ENCODE measurements at places on chromosomes 2 and 18.

DNA sequence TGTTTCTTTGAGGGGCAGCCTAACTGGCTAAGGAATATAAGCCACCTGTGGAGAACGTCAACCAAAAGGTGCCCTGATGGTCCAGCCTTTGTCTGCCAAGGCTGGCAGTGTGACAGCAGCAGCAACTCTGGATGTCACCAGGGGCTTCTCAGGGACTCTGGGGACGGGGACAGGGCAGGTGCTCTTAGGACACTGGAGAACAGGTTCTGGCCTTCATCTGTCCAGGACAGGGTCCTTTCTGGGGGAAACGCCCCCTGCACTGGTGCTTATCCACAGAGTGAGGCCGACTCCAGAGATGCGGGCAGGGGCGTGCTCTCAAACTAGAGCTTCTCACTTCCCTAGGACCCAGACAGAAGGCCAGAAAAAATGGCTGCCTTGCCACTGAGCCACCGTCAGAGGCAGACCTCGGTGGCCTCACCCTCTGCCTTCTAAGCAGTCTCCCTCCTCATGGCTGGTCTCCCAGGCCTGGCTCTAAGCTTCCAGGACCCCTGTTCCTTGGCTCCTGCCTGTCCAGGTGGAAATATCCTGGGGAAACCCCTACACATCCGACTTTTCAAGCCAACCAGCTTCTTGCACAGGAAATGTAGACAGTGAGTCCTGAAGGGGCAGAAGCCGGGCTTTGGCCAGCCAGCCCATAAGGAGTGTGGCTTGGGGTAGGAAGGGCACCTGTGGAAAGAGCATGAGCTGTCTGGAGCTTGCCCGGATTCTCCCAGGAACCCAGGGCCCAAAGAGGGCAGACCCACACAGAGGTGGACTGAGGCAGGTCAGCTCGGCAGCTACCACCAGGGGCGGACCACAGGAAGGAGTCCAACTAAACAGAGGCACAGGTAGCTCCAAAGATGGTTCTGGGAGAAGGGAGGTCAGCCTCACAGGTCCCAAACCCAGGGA lies 11.3 kb upstream of the SFXN5 start:
- no peak for DNase-seq

DNA sequence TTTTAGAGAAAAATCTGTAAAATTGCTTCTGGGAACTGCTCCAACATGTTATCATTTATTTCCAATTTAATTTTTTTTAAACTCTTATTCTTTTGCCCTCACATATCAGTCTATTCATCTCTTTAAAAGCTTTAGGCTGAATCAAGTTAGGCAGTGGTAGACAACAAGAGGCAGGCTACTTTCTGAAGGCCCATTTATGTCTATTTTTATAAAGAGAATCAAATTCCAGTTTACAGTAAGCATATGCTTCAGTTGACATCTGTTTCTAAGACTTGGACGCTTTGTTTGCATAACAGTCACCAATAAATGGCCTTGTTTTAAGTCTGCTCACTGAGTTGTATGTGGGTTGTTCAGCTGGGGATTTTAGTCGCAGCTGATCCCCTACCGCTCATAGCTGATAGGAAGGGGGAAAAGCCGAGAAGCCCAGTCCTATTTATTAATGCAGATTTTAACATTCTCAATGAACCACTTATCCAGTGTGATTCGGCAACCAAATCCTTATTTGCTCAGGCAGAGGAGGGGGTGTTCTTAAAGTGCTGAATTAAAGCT lies 260.4 kb upstream of the SIX3 start:
- no peak for DNase-seq

- DNase-seq: no peak
These were observed 460.7 kb downstream of the MTX2 start for GRCh38 chr2:176729706-176730569.

- DNase-seq: no peak
These were observed 327.6 kb downstream of the RDH14 start for GRCh38 chr2:18232731-18233438.

- DNase-seq: no peak
These were observed 7.1 kb upstream of the PPP1R1C start for GRCh38 chr2:181978351-181979150.

DNA sequence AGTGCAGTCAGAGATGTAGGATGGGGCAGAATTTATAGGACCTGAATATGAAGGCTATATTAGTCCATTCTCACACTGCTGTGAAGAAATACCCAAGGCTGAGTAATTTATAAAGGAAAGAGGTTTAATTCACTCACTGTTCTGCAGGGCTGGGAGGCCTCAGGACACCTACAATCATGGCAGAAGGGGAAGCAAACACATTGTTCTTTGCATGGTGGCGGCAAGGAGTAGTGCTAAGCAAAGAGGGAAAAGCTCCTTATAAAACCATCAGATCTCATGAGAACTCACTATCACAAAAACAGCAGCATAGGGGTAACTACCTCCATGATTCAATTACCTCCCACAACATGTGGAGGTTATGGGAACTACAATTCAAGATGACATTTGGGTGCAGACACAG lies 76.8 kb upstream of the MSTN start:
- DNase-seq: no peak

DNA sequence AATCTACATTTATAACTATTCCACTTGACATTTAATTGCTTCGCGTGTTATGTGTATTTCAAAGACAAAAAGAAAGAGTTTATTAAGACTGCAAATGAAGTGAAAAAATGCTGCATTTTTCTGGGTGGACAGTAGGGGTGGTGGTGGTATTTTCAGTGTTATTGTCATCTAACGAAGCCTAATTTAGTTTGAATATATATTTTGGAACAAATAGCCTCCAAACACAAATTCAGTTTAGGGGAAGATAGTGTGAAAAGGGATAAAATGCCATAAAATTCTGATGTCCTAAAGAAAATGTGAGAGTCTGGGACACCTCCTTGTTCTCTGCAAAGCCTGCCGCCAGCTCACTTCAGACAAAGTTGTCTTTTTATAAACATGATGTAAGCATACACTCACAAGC lies 425.1 kb downstream of the NRXN1 start:
- no peak for DNase-seq

- no peak for DNase-seq
These were observed 111.1 kb downstream of the MTX2 start for GRCh38 chr2:176380341-176380740.

DNA sequence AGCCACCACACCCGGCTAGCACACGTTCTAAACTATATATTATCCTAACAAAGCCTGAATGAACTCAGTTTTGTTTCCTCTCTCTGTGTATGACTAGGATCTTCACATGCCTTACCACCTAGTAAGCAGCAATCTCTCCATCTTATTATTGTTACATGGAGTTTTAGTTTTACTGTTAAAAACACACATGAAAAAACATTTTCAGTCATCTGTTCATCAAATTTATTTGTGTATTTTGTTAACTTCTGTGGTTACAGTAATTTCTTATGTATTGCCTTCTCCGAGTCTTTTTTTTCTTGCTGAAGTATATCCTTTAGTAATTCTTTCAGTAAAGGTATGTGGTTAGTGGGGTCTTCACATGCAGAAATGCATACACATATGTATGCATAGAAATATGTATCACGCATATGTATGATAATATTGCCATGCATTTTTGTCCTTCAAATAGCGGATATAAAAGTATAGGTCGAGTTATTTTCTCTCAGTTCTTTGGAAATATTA lies 31.4 kb downstream of the ANO7 start:
- DNase-seq: no peak

DNA sequence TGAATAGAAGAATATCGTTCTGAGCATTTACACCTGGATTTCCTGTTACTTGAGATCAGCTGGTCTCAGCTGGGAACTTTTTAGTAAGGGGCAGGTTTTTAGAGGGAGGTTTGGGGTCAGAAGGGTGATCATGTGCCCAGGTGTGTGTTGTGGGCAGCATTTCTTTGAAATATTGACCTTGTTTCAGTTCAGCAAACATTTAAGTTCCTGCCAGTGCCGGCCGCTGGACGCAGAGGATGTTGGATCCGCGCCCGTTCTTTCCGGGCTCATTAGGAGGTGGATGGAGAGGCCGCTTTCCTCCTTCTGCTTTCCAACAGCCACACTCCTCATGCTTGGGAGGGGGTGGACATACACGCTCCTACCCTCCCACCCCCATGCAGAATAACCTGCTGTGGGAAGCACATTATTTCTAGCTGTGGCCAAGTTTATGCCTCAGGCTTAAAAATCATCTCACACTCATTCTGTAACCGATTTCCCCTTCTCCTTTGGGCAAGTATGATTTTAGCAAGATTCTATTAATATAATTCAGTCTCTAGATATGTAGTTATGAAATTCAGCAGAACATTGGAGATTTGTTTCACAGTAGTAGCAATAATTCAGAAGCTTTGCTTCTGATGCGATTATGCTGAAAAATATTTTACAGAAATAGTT lies 131.4 kb downstream of the ZNF236 start:
- DNase-seq: no peak

GRCh38 chr2:236295481-236295880 lies 31.3 kb upstream of the ASB18 start:
- no peak for DNase-seq

DNA sequence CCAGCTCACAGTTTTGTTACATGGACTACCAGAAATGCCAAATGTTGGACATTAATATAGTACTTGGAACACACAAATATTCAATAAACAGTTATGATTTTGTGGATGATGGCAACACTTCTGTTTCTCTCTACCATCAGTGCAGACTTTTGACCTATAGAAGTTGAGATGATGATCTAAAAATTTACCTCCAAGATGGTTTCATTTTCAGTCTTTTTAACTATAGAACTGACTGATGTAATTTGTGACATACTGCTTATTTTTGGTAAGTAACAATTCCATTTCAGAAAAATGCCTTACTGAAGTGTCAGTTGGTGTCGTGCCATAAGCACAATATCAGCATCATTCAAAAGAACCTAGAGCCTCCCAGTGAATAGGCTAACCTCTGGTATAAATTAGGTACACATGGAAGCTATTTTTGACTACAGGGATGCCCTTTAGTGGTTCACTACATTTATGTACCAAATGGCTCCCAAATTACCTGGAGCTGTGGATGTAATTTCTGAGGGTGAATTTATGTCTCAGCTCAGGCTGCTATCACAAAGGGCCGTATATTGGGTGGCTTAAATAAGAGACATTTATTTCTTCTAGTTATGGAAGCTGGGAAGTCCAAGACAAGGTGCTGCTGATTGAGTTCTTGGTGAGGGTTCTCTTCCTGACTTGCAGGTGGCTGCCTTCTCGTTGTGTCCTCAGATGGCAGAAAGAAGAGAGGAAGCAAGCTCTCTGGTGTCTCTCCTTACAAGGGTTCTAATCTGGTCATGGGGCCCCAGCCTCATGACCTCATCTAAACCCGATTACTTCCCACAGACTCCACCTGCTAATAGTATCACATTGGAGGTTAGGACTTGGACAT lies 66.5 kb downstream of the ALPK2 start:
- no peak for DNase-seq

All from hematopoietic multipotent progenitor cell treated with erythropoietin and hydrocortisone succinate and interleukin-3 and kit ligand, for 6 days (in vitro differentiated cells).